ENCODE measurements at places on chromosomes 4 and X.

- DNase-seq, result no peak
These were observed 9.3 kb upstream of the CNGA2 start for GRCh38 chrX:151725338-151725614.

GRCh38 chrX:101057093-101057714, 5.3 kb upstream of the TRMT2B start:
- DNase-seq, result no peak

DNA sequence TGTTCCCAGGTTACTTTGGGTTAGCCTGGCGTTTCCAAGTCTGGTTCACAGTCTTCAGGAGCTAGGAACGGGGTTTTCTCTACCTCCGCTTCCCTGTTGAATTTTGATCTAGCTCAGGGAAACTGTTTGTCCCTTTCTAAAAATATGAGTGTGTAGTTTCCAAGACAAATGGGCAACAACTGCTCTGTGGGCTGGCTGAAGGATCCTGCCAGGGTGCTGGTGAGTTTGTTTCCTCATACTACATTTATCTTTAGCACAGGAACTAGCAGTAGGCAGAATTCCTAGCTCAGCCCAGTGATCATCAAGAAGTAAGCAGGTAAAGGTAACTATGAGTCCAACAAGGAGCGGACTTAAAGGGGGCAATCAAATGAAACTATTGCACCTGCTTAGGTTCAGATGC, 13.3 kb upstream of the FAM47E start:
- no peak for DNase-seq

DNA sequence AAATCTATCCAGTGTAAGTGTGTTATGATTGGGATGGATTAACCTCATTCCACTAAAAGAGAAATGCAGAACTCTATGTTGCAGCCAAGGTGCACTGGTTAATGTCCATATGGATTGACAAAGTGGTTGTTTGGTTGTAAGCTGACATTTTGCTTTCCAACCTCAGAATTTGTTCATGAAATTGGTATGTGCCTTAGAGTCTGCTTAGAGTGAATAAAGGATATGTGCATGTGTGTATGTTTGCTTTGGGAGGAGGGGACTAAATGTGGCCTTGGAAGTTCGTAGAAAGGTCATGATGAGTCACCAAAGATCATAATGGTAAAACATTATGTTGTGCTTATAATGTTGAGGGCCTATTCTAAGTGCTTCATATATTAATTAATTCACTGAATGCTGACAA, 44.1 kb upstream of the MBNL3 start:
- DNase-seq, result peak; percentile 1

- no peak for DNase-seq
These were observed 8.6 kb upstream of the MBNL3 start for GRCh38 chrX:132497432-132497831.

All from HuH-7 (cell line).